ENCODE measurements at places on chromosomes 7 and 10. TPM values are rescaled to one million over a fixed set of nuclear protein-coding genes. Genes with fewer than 3 reads are reported as not detected.

DNA sequence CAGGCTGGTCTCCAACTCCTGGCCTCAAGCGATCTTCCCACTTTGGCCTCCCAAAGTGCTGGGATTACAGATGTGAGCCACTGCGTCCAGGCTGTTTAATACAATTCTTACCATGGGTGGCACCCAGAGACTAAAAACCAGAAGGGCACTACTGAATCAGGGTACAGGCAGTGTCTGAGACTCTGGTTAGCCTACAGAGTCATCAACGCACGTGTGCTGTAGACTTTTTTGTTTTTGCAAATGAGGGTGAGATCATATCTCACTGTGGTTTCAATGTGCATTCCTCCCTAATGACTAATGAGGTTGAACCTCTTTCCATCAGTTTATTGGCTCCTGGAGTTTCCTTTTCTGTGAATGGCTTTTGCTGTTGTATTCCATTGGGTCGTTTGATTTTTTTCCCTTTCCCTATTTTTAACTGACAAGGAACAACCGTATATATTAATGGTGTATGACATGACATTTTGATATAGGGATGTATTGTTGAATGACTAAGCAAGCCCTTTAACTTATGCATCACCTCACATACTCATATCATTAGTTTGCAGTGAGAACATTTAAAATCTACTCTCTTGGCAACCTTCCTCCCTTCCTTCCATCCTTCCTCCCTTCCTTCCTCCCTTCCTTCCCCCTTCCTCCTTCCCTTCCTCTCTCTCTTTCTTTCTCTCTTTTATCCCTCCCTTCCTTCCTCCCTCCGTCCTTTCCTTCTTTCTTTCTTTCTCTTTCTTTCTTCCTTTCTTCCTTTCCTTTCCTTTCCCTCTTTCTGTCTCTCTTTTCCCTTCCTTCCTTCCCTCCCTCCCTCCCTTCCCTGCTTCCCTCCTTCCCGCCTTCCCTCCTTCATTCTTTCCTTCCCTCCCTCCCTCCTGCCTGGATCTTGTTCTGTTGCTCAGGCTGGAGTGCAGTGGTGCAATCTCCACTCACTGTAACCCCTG is 9.3 kb upstream of the TMEM270 start:
- DNase-seq = no peak
- H3K36me3 ChIP-seq = no peaks in the 10 kb centered on the region
- peaks cover 10% of the 10 kb centered on the region for H3K4me1 ChIP-seq

DNA sequence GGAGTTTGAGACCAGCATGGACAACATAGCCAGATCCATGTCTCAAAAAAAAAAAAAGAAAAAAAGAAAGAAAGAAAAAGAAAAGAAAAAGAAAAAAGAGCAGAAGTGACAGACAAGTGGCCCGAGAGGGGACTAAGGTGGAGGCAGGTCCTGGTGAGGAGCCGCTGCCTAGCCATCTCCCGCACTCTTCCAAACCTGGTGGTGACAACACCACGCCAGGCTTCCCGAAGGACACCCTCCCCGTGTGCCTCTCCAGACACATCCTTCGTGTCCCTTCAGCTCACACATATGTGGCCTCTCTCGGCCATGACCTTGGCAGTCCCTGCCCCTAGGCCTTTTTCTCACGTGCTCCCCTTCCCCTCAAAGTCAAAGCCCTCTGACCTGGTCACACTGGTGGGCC is 36.4 kb downstream of the IFT22 start:
- no peaks in the 10 kb centered on the region for H3K36me3 ChIP-seq
- H3K4me1 ChIP-seq = peaks cover 2% of the 10 kb centered on the region
- H3K27ac ChIP-seq = no peak overlapping the region
- no peak for DNase-seq

DDX21 gene
- 61.0 TPM for total RNA-seq

CPED1 gene
- 2.2 TPM for total RNA-seq

GRCh38 chr7:20449176-20449575 is 118.5 kb downstream of the ITGB8 start:
- no peaks in the 10 kb centered on the region for H3K36me3 ChIP-seq
- no peaks in the 10 kb centered on the region for H3K27me3 ChIP-seq
- H3K4me3 ChIP-seq = no peak overlapping the region
- H3K4me1 ChIP-seq = no peaks in the 10 kb centered on the region

GJC3 gene
- total RNA-seq = 0.14 TPM

CPA5 gene
- total RNA-seq = 17.2 TPM

PALD1 gene
- total RNA-seq = 7.3 TPM

GRCh38 chr7:18570890-18571478 is 75.4 kb downstream of the HDAC9 start:
- H3K4me3 ChIP-seq = no peak overlapping the region
- H3K27ac ChIP-seq = no peak overlapping the region
- DNase-seq = no peak
- H3K4me1 ChIP-seq = no peaks in the 10 kb centered on the region
- H3K27me3 ChIP-seq = no peaks in the 10 kb centered on the region

NKX1-2 gene
- total RNA-seq = 0.05 TPM

- no peaks in the 10 kb centered on the region for H3K4me1 ChIP-seq
- no peak for DNase-seq
- no peak overlapping the region for H3K4me3 ChIP-seq
Measured at GRCh38 chr10:17544465-17544864, 72.7 kb downstream of the HACD1 start.

CDNF gene
- 1.0 TPM for total RNA-seq

MKX gene
- 0.05 TPM for total RNA-seq

DNA sequence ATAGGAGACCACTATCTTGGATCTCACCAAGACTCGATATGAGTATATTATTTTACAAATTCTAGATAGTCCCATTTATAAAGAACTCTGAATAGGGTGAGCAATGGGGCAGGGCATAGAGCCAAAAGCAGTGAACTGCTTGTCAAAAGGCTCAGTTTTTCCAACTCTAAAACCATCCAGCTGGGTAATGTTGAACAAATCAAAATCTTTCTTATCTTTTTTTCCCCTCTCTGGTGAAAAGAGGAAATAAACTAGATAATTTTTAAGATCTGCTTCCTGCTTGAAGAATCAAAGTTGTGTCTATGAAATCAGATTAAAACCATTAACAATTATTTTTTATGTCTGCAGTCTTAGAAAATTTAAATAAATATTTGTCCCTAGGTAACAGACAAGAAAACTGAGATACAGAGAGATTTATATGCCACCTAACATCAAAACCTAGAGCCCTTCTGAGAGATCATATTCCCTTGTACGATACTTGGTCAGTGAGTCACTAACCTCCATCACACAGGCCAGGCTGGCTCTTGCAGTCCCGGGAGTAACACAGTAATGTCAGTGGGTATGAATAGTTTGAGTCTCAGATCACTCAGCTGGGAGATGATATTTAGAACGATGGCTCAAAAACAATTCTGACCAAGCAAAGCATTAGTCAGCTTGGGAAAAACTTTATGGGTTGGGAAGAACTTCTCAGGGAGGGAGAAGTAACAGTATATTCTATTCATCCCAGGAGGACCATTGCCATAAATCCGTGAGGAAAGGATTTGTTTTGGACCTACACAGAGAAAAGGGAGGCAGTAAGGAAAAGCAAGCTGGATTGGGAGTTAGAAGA is 178.8 kb downstream of the REEP3 start:
- no peak overlapping the region for H3K27ac ChIP-seq
- no peaks in the 10 kb centered on the region for H3K36me3 ChIP-seq
- no peak for DNase-seq
- H3K4me1 ChIP-seq = no peaks in the 10 kb centered on the region
- no peaks in the 10 kb centered on the region for H3K27me3 ChIP-seq

HPSE2 gene
- 0.05 TPM for total RNA-seq

DNA sequence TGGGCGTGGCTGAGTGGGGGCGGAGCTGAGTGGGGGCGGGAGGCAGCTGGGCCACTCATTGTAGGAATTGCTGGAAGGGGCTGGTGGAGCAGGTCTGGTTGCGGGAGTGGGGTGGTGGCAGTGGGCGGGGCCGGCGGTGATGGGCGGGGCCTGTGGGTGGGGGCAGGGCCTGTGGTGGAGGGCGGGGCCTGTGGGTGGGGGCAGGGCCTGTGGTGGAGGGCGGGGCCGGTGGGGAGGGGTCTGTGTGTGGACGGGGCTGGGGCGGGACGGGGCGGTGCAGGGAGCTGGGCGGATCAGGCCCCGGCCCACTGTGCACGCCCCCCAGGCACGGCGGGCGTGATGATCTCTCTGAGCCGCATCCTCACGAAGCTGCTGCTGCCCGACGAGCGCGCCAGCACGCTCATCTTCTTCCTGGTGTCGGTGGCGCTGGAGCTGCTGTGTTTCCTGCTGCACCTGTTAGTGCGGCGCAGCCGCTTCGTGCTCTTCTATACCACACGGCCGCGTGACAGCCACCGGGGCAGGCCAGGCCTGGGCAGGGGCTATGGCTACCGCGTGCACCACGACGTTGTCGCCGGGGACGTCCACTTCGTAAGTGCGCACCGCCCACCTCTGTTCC is 14.0 kb downstream of the SLC29A4 start:
- peak overlapping the region; percentile 26 for H3K4me3 ChIP-seq
- peaks cover 33% of the 10 kb centered on the region for H3K27me3 ChIP-seq
- no peak overlapping the region for H3K27ac ChIP-seq
- DNase-seq = peak; percentile 46

DNA sequence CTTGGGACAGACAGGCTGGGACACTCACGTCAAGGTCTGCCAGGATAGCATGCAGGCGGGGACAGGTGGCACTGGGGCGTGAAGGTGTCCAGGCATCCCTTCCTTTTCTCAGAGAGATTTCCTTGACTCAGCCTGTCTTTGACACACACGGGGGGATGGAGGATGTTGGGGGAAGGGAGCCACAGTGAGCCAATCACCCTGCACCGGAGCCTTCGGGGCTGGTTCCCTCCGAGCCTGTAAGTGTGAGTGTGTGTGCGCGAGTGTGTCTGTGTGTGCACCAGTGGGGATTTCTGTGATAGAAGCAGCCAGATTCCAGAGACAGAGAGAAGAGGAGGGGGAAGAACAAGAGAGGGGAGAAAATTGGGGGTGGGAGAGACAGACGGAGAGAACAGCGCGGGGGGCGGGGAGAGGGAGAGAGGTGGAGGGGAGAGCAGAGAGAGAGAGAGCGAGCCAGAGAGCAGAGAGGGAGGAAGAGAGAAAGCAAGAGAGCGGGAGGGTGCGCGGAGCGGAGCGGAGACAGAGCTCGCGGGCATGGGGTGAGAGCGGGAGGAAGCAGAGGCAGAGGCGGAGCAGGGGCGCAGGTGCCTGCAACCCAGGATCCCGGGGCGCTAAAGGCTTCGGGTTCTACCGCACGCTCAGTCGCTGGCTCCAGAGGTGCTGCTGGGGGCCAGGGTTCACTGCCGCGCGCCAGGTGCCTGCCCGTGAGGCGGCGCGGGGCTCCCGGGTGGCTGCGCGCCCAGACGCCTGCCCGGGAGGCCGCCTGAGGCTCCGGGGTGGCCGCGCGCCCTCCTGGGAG is 466 bp upstream of the GPR26 start:
- H3K4me1 ChIP-seq = peaks cover 4% of the 10 kb centered on the region
- no peaks in the 10 kb centered on the region for H3K36me3 ChIP-seq
- H3K4me3 ChIP-seq = no peak overlapping the region
- H3K27me3 ChIP-seq = peaks cover 35% of the 10 kb centered on the region
- no peak overlapping the region for H3K27ac ChIP-seq

DNA sequence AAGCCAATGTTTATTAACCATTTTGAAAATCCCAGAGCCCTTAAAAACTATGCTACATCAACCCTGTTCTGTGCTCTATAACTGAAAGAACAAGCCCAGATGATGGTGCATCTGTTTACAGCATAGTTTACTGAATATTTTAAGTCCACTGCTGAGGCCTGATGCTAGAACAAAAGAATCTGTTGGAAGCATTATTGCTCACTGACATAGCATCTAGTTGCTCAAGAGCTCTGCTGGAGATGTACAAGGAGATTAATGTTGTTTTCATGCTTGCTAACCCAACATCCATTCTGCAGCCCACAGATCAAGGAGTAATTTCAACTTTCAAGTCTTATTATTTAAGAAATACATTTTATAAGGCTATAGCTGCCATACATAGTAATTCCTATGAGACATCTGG is 181.3 kb upstream of the FEZF1 start:
- no peak overlapping the region for H3K4me3 ChIP-seq
- no peak for DNase-seq
- H3K36me3 ChIP-seq = no peaks in the 10 kb centered on the region
- H3K4me1 ChIP-seq = no peaks in the 10 kb centered on the region
- H3K27ac ChIP-seq = no peak overlapping the region
- H3K27me3 ChIP-seq = no peaks in the 10 kb centered on the region

GRCh38 chr10:7950981-7951847 is 103.3 kb upstream of the GATA3 start:
- no peak overlapping the region for H3K27ac ChIP-seq
- no peak overlapping the region for H3K4me3 ChIP-seq
- no peak for DNase-seq

DNA sequence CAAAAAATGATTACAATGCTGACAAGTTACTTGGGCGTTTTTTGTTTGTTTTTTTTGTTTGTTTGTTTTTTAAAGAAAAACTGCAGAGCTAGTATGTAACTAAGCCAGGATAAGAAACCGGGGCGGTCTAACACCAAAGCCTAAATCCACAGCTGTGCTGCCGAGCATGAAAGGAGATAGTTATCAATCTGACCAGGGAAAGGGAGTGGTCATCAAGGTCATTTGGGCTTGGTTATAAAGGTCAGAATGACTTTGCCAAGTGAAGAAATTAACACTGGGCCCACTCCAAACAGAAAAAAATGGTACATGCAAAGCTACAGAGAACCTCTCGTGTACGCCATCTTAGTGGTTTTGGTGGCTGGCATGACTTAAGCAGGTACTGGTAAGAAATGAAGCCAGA is 104.7 kb downstream of the SRPK2 start:
- H3K27me3 ChIP-seq = no peaks in the 10 kb centered on the region
- H3K27ac ChIP-seq = no peak overlapping the region
- peaks cover 8% of the 10 kb centered on the region for H3K4me1 ChIP-seq
- H3K36me3 ChIP-seq = no peaks in the 10 kb centered on the region
- no peak overlapping the region for H3K4me3 ChIP-seq

- no peaks in the 10 kb centered on the region for H3K27me3 ChIP-seq
- peak overlapping the region; percentile 91 for H3K4me3 ChIP-seq
- peak; percentile 60 for DNase-seq
- peak overlapping the region; percentile 96 for H3K27ac ChIP-seq
Measured at GRCh38 chr10:87095236-87095945, 385 bp downstream of the SHLD2 start.

DNA sequence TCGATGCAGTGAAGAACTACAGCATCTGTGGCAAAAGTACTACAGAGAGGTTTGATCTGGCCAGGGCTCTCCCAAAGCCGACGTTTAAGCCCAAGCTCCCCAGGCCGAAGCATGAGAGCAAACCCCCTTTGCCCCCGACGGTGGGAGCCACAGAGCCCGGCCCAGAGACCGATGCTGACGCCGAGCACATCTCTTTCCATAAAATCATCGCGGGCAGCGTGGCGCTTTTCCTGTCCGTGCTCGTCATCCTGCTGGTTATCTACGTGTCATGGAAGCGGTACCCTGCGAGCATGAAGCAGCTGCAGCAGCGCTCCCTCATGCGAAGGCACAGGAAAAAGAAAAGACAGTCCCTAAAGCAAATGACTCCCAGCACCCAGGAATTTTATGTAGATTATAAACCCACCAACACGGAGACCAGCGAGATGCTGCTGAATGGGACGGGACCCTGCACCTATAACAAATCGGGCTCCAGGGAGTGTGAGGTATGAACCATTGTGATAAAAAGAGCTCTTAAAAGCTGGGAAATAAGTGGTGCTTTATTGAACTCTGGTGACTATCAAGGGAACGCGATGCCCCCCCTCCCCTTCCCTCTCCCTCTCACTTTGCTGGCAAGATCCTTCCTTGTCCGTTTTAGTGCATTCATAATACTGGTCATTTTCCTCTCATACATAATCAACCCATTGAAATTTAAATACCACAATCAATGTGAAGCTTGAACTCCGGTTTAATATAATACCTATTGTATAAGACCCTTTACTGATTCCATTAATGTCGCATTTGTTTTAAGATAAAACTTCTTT is 2.3 kb downstream of the LRRTM3 start:
- no peaks in the 10 kb centered on the region for H3K36me3 ChIP-seq
- H3K4me3 ChIP-seq = no peak overlapping the region
- peaks cover 33% of the 10 kb centered on the region for H3K27me3 ChIP-seq
- no peaks in the 10 kb centered on the region for H3K4me1 ChIP-seq
- H3K27ac ChIP-seq = no peak overlapping the region

- H3K4me3 ChIP-seq = no peak overlapping the region
- H3K36me3 ChIP-seq = no peaks in the 10 kb centered on the region
Measured at GRCh38 chr7:131890176-131890575, 333.7 kb upstream of the PODXL start.
